ENCODE measurements at places on chromosomes 7 and 10. TPM values are rescaled to one million over a fixed set of nuclear protein-coding genes. Genes with fewer than 3 reads are reported as not detected.

GRCh38 chr7:100356416-100357068 is 1.4 kb upstream of the PILRB start:
- DNase-seq = no peak

DNA sequence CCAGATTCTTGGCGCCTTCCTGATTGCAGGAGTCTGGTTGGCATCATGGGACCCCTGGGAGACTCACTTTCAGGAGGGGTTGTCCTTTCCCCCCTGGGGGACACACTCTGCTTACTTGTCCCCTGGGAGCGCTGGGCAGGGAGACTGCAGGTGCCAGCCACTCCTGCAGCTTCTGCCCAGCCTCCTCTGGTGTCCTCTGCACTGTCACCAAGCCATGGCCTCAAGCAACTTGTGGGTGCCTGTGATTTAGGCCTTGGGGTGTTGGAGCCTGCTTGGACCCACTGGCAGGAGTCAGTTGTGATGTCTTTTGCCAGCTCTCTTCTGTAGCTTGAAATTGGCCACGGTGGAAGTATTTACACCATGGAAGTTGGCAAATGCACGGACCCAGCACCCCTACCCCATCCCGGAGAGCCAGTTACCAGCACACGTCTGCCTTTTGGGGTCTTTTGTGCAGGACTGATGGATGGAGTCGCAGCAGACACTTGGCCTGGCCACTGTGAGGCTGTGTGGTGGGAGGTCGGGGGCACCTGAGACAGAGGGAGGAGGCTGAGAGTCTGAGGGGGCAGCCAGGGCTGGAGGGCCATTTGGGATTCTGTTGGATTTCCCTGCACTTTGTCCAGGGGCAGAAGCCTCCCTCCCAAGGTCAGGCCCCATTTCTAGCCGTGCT is 104.7 kb downstream of the LHPP start:
- DNase-seq = no peak

DNA sequence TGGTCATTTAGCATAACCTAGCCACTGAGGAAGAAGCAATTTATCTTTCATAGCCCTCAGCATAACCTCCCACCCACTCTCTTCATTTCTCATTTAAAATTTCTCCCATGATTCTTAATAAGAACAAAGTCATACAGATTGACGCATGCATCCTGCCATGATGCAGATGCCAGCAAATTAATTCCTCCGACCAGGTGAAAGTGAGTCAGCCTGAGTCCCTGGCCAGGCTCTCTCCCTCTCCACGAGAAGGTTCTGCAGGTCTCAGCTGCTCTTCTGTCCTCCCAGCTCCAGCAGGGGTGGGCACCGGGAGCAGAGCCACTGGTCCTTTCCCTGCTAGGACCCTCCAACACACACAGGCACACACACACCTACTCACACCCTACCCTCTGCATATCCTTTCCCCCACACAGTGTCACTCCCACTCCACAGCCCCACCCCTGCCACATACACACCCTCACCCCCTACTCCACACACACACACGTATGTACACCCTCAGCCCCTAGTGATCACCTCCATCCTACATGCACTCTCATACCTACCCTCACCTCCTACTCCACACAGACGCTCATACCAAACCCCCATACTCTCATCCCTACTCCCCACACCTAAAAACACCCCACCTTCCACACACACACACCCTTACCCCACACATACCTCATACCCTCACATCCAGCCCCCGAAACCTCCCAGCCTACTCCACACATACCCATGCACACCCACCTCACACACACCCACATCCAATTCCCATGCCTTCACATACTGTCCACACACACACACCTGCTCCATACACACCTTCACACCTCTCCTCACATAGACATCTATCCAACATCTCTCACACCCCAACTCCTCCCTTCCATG is 78.0 kb downstream of the FAM13C start:
- no peak for DNase-seq

DNA sequence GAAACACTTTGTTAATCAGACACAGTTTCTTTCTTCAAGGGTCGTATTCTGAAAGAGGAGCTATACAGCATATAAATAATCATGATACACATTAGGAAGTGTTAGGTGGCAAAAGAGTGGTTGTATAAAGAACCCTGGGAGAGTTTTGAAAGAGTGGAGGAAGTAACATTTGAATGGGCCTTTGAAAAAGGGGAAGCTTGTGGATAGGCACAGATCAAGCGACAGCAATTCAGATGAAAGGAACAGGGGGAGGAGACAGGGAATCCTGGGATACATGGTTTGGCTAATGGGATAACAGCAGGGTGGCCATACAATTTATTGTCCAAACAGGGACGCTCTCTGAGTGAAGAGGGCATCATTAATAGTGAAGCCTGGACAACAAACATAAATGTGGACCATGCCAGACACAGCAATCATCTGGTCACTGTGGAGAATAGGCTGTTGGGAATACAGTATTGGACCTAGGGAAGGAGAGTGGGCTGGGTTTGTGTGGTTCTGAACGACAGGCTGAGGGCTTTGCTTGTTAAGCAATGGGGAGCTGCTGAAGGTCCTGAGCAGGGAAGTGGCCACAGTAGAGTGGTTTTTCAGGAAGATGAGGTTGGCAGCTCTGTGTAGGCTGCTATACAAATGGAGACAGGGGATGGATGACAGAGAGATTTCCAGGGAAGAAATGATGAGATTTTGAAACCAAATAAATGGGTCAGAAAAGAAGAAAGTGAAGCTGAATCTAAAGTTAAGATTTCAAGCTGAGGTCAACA is 75.9 kb downstream of the ICA1 start:
- DNase-seq = no peak

The DDX21 gene
- 50.7 TPM for total RNA-seq

DNA sequence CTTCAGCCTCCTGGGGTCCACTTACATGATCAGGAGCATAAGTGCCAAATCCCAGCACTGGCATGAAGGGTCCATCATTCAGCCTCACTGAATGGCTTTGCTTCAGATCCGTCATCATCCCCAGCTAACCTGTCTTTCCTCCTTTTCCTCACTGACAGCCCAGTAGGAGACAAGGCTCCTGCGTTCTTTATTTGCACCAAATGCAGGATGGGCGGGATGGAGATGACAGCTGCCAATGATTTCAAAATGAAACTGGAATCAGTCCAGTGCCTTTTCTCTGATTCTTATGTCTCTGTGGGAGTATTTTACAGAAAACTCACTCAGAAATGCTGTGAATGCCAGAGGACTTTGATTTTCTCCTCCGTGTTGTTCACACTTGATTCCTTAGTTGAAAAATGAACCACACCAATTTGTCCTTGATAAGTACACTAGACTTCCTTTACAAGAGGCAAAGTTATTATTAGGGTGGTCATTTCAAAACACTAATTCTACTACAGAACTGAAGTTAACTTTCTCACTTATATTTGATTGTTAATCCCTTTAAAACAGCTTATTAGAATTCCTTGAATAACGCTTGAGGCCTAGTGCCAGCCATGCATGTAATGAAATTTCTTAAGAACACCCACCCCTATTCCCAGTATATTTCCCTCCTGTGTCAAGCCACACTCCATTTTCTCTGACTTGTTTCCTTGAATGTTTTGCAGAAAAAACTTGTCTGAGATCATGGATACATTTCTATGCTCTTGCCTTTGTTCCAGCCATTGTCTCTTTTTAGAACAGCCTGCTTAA is at the start of gene AKR1C8:
Gene AKR1C8, minus strand, starts transcription at position 164 of the 789 bp plus-strand sequence. Its CDS starts 46 bp downstream, at position 118.
- DNase-seq = peak; percentile 9

The CHCHD2 gene
- total RNA-seq = 138 TPM

The SLC16A12 gene
- total RNA-seq = 1.7 TPM

DNA sequence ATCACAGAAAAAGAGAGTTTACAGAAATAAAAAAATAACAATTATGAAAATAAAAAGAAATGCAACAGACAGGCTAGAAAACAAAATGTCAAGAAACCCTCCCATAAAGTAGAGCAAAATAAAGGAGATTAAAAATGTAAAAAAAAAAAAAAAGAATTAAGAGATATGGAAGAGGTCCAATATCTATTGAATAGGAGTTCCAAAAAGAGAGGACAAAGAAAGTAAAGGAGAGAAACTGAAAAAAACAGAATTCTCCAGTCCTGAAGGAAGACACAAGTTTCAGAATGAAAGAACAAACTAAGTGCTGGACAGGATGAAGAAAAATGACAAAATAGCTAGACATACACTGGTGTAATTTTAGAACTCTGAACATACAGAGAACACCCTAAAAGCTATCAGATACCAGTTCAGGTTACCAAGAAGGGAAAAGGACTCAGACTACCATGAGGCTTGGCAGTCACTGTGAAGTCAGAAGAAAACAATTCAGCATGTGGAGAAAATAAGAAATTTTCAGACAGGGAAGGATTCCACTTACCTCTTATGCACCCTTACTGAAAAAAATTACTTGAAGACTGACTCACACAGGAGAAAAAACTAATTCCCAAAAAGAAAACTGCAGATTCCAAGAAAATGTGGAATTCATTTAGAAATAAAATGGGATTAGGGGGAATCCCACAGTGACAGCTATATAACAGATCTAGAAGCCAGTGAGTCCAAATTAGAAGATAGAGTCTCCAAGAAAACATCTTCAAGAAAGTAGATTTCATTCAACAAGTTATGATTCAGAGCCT is 40.4 kb upstream of the ABLIM1 start:
- no peak for DNase-seq

GRCh38 chr7:2979951-2980350 is 63.7 kb downstream of the CARD11 start:
- no peak for DNase-seq

DNA sequence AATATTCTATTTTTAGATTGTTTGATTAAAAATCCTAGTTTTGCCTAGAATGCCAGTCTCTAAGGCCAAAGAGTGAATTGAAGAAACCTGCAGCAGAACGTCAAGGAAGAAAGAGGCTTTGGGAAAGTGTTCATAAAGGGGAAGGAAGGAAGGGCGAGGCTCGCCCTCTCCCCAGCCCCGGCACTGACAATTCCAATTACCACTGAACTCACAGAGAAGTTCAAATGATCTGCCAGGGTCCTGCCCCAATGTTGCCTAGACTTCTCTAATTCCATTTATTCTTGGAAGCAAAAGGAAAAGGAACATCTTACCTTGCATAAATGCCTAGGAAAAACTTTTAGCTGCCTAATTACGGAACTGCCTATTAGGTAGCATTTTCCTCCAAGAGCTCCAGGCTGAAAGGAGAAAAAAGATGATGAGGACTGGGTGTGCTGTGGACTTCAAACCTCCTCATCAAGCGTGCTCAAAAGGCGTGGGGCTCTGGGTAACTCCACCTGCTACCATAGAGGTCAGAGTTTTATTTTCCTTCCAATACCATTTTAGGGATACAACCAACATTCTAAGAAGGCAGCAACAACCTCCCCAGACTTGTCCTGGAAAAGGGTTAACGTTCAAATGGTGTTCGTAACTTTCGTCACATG is 134.5 kb downstream of the PKD1L1 start:
- no peak for DNase-seq

GRCh38 chr7:55246171-55246570 is 119.0 kb upstream of the LANCL2 start:
- DNase-seq = no peak

GRCh38 chr7:156158693-156159092 is 346.4 kb upstream of the SHH start:
- no peak for DNase-seq

The CHN2 gene
- 9.1 TPM for total RNA-seq

DNA sequence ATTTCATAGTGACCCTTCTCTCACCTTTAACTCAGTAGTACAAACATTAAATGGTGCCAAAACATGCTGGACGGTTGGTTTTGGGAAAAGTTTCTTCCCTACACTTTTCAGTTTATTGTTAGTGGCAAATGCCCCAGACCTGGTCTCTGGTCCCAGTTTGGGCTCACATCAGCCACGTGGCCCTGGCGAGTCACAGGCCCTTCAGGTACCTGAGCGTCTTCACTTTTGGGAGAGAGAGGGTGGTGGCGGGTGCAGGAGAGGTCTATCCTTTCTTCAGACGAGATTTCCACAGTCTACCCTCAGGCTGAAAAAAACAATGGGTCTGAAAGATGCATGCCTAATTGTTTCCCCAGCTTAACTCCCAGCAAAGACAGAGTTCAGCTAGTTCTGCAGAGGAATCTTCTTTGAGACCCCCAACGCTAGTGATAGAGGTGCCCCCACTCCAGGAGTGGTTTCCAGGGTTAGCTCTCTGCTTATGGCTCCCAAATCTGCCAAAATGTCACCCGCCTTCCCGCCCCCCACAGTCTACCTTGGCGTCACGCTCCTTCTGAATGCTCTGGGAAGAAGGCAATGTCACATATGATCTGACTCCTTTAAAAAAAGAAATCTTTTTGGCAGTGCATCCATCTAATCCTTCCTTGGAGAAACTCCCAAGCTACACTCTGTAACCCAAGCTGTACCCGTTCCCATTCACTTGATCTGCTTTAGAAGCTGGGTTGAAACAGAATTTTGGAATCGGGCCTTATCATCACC is 384.8 kb upstream of the FOXK1 start:
- DNase-seq = no peak

DNA sequence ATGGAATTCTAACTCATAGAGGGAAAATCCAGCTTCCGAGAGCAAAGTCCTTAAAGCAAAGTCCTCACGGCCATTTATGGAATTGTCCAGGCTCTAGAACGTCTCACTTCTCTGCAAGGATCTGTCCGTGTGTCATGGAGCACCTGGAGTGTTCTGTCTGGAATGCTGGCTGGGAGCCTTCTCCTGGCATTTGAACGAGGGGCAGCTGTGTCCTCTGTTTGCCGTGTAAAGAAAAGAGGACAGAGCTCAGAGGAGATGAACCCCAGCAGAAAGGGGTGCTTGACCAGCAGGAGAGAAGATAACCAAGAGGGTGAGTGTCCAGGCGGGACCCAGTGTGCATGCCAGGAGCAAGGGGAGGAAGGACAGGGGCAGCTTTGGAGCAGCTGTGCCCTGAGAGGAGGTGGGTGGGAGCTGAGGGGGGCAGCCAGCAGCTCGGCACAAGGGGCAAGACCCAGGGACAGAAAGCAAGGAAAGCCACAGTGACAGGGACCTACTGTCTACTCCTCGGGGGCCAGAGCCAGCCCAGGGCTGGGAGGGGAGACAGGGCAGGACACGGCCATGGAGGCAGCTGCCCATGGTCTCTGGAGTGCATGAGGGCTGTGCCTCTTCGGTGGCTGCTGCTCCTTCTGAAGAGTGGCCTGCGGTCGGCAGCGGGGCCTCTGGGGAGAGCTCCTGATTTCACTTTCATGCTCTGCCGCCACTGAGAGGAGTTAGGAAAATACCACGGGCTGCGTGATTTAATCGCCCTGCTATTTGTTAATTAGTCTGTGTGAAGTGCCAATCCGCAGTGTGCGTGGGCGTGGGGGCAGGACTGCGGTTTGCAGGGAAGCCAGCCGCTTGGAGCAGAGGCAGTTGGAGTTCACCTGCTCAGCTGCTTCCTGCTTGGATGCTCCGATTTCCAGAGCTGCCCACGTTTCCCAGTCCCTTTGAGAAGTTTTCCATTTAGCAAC is 149.3 kb upstream of the SHH start:
- DNase-seq = no peak

- DNase-seq = no peak
Observed at GRCh38 chr7:82209179-82209747, 234.3 kb downstream of the CACNA2D1 start.

GRCh38 chr10:89341649-89342048 is 13.9 kb downstream of the IFIT3 start:
- no peak for DNase-seq

The ASZ1 gene
- not detected for total RNA-seq

- DNase-seq = no peak
Observed at GRCh38 chr7:44881610-44882009, 3.7 kb downstream of the PURB start.

GRCh38 chr10:31112961-31113360 is 81.3 kb upstream of the ZNF438 start:
- no peak for DNase-seq

- DNase-seq = no peak
Observed at GRCh38 chr7:30594048-30594539, 584 bp upstream of the GARS1 start.

GRCh38 chr10:77245953-77246352 is 391.7 kb downstream of the KCNMA1 start:
- no peak for DNase-seq

The LEP gene
- 0.59 TPM for total RNA-seq

- no peak for DNase-seq
Observed at GRCh38 chr7:32921896-32922295, 30.3 kb upstream of the KBTBD2 start.

Measured in skin of body (tissue), 3 donors.